ENCODE measurements at places on chromosomes 16 and 17.

DNA sequence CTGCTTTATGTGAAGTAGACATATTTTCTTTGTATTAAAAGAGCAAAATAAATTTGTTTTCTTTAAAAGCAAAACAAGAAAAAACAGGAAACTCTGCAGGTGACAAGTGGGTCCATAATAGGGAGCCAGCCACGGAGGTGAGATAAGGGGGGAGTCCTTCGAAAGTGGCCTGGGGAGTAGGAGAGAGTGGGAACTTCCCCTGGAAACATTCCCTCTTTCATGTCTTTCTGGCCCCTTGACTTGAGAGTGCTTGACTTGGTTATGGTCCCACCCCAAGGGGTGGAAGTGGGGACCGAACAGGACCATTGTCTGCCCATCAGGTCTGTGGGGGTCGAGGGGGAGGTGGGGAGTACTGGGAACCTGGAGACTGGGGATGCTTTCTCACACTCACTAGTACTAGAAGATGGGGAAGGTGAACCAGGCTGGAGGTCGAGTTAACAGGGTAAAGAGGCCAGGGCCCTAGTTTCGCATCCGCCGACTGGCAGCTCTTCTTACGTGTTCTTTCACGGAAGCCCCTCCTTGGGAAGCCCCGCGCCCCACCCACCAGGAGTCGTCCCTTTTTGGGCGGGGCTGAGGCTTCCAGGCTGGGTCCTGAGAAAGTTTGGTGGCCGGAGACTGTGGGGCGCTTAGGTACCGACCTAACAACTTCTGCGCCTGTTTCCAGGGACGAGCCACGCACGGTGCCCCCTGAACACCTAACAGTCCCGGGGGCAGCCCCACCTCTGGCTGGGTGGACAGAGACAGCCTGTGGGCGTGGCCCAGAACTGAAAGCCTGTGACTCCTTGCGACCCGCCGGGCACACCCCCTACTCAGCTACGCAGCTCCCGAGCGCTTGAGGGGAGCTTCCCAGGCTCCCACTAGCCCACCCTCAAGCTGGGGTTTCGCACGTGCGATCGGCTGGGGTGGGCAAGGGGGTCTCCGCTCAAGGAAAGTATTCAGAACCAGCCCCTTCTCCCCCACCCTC lies 790 bp downstream of the TRADD start:
- peaks cover 30% of the 10 kb centered on the region for H3K36me3 ChIP-seq
- peak overlapping the region; percentile 95 for H3K27ac ChIP-seq
- H3K4me1 ChIP-seq = peaks cover 44% of the 10 kb centered on the region
- H3K4me3 ChIP-seq = peak overlapping the region; percentile 86

- H3K4me3 ChIP-seq = no peak overlapping the region
- DNase-seq = no peak
- H3K27ac ChIP-seq = no peak overlapping the region
- no peaks in the 10 kb centered on the region for H3K36me3 ChIP-seq
Measured at GRCh38 chr17:18950346-18950745, 1.6 kb upstream of the SLC5A10 start.

DNA sequence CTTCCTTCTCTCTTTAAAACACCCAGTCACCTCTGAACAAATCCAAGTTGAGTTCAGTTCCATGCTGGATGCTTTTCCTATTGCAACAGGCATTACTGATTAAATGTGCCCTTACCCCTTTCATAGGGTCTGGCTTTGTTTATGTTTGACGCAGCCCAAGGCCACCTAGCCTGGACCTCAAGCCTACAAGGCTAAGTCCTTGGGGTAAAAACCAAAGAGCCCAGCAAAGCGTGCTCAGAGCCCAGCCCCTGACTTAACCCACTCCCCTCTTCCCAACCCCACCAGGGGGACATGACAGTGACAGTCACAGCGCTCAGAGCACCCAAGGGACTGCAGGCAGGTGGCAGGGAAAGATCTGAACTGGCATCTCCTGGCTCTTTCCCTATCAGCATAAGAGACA lies 200.6 kb downstream of the XYLT1 start:
- peaks cover 6% of the 10 kb centered on the region for H3K27me3 ChIP-seq
- no peak overlapping the region for H3K27ac ChIP-seq
- peaks cover 15% of the 10 kb centered on the region for H3K36me3 ChIP-seq

GRCh38 chr16:9259914-9260608 lies 168.6 kb downstream of the HAPSTR1 start:
- H3K4me3 ChIP-seq = no peak overlapping the region
- no peak for DNase-seq
- H3K27me3 ChIP-seq = no peaks in the 10 kb centered on the region
- no peaks in the 10 kb centered on the region for H3K36me3 ChIP-seq
- no peaks in the 10 kb centered on the region for H3K4me1 ChIP-seq
- no peak overlapping the region for H3K27ac ChIP-seq

DNA sequence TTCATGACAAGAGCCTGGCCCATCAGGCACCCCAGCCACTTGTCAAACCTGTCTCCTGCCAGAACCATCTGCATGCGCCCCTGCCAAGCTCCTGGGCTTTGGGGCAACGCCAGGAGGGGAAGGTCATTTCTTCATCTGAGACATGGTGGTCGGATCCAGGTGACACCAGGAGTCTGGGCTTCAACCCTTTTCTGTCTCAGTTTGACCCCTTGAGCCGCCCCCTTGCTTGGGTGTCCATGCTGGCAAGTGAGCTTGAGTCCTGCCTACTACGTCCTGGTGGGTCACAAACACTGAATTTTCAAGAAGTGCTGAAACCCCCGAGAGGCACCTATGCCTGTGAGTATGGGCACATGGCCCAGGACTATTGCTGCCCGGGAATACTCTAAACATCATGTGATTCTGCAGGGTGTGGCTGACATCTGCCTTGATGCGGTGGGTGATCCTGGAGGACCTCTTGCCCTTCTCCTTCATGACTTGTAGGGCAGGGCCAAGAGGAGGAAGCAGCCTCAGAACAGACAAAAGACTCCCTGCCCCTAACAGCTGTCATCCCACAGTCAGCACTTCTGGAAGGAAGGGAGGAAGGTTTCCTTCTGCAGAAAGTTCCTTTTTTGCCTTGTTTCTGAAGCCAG lies 43.4 kb downstream of the TNFRSF13B start:
- H3K4me3 ChIP-seq = no peak overlapping the region
- no peak for DNase-seq
- H3K4me1 ChIP-seq = no peaks in the 10 kb centered on the region
- H3K27ac ChIP-seq = no peak overlapping the region

DNA sequence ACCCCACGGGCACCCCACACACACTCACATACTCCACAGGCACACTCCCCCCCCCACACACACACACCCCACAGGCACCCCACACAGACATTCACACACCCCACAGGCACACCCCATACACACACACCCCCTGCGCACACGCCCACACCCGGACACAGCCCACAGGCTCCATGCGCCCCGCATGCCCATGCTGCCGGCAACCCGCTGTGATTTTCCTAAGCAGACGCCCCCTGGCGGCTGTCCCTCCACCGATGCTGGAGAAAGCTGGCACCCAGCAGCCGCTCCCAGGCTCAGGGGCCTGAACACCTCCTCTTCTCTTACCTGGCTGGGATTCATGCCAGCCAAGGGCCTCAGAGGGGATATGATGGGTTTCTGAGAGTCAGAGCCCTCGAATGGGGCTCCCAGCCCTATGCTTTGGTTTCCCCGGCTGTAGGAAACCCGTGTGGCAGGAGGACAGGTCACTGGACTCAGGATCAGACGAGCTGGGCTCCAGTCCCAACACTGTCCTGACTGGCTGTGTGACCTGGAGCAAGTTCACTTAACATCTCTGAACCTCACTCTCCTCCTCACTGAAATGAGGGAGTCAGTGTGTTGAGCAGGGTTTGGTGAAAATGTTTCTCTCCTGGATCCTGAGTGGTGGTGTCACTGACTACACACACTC lies 19.6 kb upstream of the TNFRSF13B start:
- peak; percentile 62 for DNase-seq
- H3K27ac ChIP-seq = no peak overlapping the region
- peaks cover 15% of the 10 kb centered on the region for H3K27me3 ChIP-seq
- H3K36me3 ChIP-seq = no peaks in the 10 kb centered on the region
- no peak overlapping the region for H3K4me3 ChIP-seq

GRCh38 chr17:19346351-19347255 lies 15.9 kb downstream of the B9D1 start:
- DNase-seq = no peak
- H3K27me3 ChIP-seq = peaks cover 8% of the 10 kb centered on the region
- H3K4me1 ChIP-seq = no peaks in the 10 kb centered on the region
- H3K27ac ChIP-seq = no peak overlapping the region
- no peak overlapping the region for H3K4me3 ChIP-seq
- H3K36me3 ChIP-seq = no peaks in the 10 kb centered on the region

DNA sequence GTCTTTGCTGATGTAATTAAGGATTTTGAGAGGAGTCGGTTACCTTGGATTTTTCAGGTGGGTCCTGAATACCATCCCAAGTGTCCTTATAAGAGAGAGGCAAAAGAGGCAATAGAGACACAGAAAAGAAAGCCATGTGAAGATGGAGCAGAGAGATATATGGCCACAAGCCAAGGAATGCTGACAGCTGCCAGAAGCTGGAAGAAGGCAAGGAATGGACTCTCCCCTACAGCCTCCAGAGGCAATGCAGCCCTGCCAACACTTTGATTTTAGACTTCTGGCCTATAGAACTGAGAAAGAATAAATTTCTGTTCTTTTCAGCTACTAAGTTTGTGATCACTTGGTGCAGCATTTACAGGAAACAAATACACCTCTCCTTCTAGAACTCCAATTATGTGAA lies 8.2 kb upstream of the RNFT1 start:
- H3K4me1 ChIP-seq = no peaks in the 10 kb centered on the region
- no peak overlapping the region for H3K27ac ChIP-seq
- H3K4me3 ChIP-seq = no peak overlapping the region
- no peak for DNase-seq
- no peaks in the 10 kb centered on the region for H3K36me3 ChIP-seq

DNA sequence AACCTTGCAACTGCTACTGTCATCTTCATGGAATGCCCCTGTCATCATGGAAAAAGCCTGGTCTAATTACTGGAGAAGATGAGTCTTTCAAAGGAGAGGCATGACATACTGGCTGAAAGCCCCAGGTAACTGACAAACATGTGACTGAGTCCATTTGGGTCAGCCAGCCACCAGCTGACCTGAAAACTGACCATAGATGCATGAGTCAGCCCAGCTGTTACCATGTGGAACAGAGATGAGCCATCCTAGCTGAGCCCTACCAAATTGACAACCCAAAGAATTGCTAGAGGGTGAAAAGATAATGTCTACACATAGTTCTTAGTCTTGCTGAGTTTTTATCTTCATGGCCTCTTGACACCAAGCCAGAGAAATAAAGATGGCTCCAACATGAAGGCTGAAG lies 311.8 kb downstream of the UTP18 start:
- H3K4me3 ChIP-seq = no peak overlapping the region
- H3K36me3 ChIP-seq = no peaks in the 10 kb centered on the region
- H3K27me3 ChIP-seq = no peaks in the 10 kb centered on the region
- DNase-seq = no peak

DNA sequence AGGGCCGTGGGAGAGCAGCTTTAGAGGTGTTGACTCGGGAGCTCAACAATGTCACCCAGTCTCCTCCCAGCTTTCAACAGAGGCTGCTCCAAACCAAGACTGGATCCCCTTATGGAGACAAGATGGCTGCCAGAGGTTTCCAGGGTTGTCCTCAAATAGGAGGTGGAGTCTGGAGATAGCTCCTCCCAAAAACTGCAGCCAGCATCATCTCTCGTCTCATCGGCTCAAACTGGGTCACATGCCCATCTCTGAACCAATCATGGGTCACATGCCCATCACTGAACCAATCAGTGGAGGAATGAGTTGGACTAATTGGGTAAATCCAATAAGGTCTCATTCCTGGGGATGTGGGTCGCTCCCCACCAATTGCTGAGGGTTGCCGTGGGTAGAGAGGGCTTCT lies 41.1 kb upstream of the C16orf82 start:
- no peaks in the 10 kb centered on the region for H3K36me3 ChIP-seq
- DNase-seq = no peak
- no peaks in the 10 kb centered on the region for H3K4me1 ChIP-seq
- H3K4me3 ChIP-seq = no peak overlapping the region

DNA sequence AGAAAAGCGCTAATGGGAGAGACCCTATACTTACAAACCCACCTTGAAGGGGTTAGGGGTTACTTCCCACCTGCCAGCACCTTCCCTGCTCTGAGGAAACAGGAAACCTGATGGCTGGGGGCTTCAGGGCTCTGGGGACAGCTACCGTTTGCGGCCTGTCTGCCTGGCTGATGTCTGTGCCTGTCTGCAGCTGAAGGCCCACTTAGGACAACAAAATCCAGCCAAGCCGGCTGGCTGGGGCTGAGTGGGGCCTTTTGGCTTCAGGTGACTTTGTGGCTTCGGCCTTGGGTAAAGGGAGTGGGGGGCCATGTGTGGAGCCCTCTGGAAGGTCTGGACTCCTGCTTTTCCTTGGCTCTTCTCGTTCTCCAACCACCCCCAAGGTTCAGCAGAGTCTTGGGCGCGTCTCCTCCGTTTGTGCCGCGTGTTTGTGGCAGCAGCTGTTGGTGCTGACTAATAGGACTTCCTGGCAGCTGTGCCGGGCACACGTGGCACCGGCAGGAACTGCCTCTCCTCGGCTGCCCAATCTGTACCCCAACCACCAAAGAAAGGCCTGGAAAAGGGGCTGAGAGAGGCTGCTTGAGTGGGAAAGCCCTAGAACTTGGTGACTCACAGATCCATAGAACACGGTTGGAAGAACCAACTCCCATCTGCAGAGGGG lies 186.7 kb downstream of the MSI2 start:
- H3K27ac ChIP-seq = peak overlapping the region; percentile 90
- peaks cover 56% of the 10 kb centered on the region for H3K4me1 ChIP-seq
- H3K36me3 ChIP-seq = peaks cover 13% of the 10 kb centered on the region

DNA sequence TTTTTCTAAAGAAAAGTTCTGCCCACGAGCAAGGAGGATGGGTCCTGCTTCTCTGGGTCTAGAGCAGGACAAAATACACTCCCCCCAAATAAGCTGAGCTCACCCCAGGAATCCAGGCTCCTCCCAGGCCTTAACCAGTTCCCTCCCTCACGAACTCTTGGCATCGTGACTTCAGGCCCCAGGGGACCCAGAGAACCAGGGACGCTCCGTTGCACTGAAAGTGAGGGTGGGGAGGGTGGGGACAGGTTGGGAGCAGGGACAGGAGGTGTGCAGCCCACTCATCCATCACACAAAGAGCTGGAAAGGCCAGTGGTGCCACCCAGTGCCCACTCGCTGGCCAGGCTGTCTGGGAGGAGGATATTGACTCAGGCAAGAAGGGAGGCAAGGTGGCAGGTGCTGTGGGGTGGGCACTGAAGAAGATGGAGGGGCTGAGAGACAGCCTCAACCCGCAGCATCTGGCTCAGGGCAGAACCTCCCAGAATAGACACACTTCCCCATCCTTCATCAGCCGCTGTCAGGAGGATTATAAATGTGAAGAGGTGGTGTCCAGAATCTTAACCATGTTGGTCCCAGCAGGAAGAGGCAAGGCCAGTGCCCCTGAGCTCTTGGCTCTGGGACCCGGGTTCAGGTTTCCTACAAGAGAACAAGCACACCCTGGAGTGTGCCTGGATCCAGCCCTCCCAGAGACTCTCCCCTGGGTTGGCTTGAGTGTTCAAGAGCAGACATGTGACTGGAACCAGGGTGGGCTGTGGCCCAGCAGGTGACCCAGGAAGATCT lies 67.9 kb upstream of the RPL38 start:
- DNase-seq = no peak
- no peak overlapping the region for H3K27ac ChIP-seq
- no peaks in the 10 kb centered on the region for H3K36me3 ChIP-seq
- H3K4me3 ChIP-seq = no peak overlapping the region
- no peaks in the 10 kb centered on the region for H3K4me1 ChIP-seq
- H3K27me3 ChIP-seq = peaks cover 10% of the 10 kb centered on the region
